ENCODE measurements at places on chromosomes 5 and 9.

- no peak for DNase-seq
Observed at GRCh38 chr5:59065554-59065953, 482.7 kb downstream of the RAB3C start.

DNA sequence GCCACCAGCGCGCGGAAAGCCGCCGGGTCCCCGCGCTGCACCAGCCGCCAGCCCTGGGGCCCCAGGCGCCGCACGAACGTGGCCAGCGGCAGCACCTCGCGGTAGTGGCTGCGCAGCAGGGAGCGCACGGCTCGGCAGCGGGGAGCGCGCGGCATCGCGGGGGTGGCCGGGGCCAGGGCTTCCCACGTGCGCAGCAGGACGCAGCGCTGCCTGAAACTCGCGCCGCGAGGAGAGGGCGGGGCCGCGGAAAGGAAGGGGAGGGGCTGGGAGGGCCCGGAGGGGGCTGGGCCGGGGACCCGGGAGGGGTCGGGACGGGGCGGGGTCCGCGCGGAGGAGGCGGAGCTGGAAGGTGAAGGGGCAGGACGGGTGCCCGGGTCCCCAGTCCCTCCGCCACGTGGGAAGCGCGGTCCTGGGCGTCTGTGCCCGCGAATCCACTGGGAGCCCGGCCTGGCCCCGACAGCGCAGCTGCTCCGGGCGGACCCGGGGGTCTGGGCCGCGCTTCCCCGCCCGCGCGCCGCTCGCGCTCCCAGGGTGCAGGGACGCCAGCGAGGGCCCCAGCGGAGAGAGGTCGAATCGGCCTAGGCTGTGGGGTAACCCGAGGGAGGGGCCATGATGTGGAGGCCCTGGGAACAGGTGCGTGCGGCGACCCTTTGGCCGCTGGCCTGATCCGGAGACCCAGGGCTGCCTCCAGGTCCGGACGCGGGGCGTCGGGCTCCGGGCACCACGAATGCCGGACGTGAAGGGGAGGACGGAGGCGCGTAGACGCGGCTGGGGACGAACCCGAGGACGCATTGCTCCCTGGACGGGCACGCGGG lies at the start of gene TERT:
Gene TERT, minus strand, starts transcription at position 234 of the 815 bp plus-strand sequence. Its CDS starts 79 bp downstream, at position 155.
- DNase-seq: peak; percentile 82

- DNase-seq: no peak
Observed at GRCh38 chr9:4068914-4069313, 231.0 kb downstream of the GLIS3 start.

DNA sequence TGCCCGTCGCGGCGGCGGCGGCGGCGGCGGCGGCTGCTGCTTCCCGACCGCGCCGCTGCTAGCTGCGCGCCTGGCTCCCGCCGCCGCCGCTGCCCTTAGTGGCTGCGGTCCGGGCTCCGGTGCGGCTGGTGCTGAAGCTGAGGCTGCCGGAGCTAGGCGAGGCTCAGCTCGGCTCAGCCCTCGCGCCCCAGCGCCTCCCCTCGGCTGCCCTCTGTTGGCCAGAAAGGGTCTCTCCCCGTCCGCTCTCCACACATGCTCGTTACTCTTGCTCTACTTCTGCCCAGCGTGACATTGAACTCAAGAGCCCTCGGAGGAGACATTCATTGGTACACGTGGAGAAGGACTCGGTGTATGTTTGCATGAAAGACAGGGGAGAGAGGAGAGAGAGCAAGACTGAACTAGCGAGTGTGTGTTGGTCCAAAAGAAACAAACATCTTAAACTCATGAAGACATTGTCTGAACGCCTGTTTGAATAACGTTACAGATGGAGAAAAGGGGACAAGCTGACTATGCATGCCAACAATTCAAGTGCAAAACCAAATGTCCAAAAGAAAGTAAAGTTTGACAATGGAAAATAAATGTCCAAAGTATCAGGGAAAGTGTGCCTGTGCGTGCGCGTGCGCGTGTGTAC lies at the start of gene HCN1:
Gene HCN1, minus strand, starts transcription at position 175 of the 631 bp plus-strand sequence.
- DNase-seq: no peak

- no peak for DNase-seq
Observed at GRCh38 chr9:134283111-134283515, 43.1 kb upstream of the RXRA start.

- DNase-seq: no peak
Observed at GRCh38 chr5:62568143-62568542, 10.5 kb upstream of the LRRC70 start.

DNA sequence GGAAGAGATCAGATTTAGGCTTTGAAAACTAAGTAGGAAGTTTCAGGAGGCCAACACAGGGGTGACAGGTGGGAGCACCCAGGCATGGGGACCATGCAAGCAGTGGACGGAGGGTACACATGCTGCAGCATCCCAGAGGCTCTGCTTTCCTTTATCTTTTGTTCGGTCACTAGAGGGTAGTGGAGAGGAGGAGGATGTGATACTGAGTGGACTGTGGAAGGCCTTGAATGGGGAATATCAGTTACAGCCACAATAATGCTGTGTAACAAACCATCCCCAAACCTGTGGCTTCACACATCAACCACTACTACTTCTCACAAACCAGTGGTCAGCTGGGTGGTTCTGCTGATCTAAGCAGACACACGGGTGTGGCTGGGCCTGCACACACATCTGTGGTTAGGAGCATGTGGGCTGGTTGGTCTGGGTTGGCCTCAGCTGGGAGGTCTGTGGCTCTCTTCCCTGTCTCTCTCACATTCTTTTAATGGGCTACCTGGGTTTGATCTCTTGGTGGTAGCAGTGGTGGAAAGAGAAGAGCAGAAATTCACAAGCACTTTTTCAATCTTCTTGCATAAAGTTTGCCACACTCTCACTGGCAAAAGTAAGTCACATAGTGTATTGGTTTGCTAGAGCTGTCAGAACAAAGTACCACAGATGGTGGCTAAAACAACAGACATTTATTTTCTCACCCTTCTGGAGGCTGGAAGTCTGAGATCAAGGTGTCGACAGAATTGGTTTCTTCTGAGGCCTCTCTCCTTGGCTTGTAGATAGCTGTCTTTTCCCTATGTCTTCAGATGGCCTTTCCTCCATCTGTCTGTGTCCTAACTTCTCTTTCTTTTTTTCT lies 238.7 kb downstream of the AGTPBP1 start:
- DNase-seq: no peak

- no peak for DNase-seq
Observed at GRCh38 chr5:145619806-145620310, 215.3 kb downstream of the PRELID2 start.

- DNase-seq: no peak
Observed at GRCh38 chr9:32954642-32955041, 46.8 kb downstream of the APTX start.

GRCh38 chr5:171573021-171573420 lies 153.6 kb downstream of the FGF18 start:
- DNase-seq: no peak

DNA sequence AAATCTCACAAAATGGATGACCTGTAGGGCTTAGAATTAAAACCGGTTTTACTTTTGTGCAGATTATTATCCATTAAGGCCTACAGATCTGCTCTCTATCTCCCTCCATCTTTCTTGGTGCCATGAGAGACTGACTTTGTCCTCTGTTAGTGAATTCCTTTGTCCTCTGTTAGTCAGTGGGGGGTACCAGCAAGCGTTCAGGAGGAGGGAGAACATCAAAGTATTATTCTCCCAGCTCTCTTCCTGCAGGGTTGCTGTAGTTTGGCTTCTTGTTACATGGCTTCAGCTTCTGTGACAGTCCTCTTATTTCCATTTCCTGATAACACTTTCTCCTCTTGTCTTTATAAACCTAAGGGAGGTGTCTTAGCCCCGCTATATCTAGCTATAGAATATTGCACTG lies 850.5 kb upstream of the SEMA6A start:
- no peak for DNase-seq

- no peak for DNase-seq
Observed at GRCh38 chr5:159620853-159621540, 290.7 kb upstream of the IL12B start.

DNA sequence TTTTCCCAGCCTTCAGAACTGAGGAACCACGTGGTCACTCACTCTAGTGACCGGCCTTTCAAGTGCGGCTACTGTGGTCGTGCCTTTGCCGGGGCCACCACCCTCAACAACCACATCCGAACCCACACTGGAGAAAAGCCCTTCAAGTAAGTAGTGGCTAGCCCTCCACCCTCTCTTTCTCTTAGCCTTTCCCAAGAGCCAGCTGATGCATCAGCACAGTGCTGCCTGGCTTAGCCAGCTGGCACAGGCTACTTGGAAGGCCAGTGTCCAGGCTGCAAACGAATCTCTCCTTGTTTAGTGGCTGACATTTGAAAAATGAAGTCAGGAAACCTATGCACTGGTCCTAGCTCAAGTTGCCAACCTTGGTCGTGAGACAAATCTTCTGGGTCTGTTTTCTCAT lies 91.1 kb downstream of the PRDM6 start:
- DNase-seq: no peak

DNA sequence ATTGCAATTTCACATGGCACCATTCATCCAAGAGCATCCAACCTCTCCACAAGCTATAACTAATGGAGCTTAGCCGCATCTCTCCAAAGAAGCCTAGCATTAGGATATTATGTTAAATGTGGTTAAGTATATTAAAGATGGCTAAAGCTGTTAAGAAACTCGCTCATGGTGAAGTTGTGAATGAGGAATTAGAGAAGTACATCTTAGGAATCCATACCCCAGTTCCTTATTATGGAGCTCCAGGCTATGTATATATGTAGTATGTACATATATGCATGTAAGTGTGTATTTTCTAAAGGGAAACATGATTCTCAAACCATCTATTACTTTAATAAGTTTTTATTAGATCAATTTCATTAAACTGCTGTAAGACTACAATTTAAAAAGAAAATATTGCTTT lies 26.4 kb downstream of the LURAP1L start:
- no peak for DNase-seq

GRCh38 chr5:140605879-140606278 lies 27.1 kb downstream of the CD14 start:
- no peak for DNase-seq

DNA sequence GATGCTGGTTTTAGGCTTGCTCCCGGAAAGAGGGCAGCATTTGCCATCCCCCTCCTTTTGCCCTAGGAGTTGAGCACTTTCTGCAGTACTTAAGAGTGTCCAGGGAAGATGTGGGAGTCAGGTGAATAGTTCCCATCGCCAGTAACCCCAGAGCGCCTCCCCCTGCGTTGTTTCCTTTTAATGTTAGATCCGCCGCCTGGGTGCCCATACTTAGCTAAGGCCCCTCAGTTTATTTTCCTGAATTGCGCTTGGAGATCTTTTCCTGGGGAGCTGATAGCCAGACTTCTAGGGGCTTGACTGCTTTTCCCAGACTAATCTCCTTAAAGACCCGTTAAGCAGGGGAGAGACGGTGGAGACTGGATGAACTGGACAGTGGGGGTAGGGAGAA lies 377 bp upstream of the PCDHAC2 start:
- DNase-seq: no peak

- DNase-seq: peak; percentile 7
Observed at GRCh38 chr9:2181792-2182191, 166.6 kb downstream of the SMARCA2 start.

DNA sequence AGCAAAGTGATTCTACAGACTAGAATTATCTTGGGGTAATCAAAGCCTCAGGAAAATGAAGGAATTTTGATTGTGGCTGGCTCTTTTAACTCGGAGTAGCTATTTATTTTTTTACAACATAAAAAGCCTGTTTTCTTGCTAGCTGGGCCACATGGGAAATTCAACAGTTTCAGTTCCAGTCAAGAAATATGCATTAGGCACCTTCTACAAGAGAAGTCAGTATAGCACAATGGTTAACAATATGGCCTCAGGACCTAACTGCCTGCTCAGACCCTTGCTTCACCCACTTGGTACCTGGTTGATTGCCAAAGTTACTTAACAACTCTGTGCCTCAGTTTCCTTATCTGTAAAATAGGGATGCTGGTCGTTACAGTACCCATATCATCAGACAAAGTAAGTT lies 586.2 kb downstream of the ZNF608 start:
- DNase-seq: no peak

DNA sequence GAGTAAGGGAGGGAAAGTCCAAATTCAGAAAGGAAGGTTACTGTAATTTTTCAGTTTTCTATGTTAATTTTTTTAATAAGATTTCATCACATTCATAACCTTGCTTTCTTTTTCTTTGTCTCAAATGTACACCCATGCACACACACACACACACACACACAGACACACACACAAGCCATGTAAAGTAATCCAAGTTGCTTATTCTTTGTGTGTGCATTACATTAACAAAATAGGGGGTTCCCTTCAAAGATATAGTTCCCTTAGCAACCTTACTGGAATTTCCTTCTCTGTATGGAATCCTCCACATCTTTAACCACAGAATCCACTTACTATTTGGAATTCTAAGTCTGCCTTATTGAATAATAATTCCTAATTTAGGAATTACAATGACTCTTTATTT lies 32.7 kb downstream of the ZNF366 start:
- no peak for DNase-seq

Data from CD4-positive, alpha-beta T cell treated with Interleukin-10 for 1 hour (primary cell).